ENCODE measurements at places on chromosomes 4 and X.

DNA sequence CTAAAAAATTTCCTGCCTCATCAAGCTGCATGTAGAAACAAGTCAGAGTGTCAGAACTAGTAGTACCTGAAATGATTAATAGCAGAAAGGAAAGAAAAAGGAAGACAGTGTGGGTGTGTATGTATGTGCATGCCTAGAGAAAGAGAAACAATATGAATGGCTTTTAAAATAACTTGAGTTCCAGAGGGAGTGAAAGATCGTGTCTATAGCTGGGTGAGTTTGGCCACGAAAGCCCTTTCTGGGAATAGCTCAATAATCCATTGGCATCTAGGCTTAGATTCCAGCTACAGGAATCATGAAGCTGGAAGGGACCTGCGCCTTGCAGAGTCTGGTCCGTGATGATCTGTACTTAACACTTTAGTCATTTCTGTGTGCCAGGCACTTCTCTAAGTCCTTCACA is 195.6 kb downstream of the RAPGEF2 start:
- DNase-seq = peak; percentile 41

DNA sequence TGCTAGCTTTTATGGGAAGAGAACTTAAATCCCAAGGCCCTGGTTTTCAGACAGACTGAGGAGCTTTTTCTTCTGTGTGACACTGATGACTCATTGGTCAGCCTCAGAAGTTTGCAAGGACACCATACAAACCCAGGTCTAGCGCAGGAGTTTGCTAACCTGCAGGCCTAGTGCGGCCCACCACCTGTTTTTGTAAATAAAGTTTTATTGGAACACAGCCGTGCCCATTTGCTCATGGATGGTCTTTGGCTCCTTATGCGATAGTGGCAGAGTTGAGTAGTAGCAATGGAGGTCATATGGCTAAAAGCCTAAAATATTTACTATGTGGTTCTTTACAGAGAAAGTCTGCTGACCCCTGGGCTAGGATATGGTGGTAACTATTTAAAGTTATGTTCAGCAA is 98.3 kb downstream of the STOX2 start:
- DNase-seq = no peak

GRCh38 chr4:9942139-9942538 is 79.2 kb downstream of the SLC2A9 start:
- no peak for DNase-seq

DNA sequence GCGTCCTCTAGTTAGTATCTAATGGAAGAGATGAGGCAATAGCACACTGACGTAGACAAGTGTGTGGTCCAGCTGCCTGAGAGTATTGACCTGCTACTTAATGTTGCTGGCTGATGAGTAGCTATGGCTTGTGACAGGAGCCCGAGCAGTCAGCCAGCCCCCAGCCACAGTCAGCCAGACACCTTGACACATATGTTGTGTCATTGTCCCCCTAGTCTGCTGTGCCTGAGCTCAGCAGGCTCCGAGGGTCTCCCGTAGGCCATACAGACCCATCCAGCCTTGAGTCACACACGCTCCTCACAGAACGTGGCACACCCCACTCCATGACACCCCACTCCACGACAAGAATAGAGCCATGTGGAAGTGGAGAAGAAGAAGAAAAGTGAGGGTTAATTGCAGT is 362.1 kb downstream of the UNC5C start:
- DNase-seq = no peak

GRCh38 chrX:22746081-22746480 is 253.7 kb upstream of the DDX53 start:
- DNase-seq = no peak

DNA sequence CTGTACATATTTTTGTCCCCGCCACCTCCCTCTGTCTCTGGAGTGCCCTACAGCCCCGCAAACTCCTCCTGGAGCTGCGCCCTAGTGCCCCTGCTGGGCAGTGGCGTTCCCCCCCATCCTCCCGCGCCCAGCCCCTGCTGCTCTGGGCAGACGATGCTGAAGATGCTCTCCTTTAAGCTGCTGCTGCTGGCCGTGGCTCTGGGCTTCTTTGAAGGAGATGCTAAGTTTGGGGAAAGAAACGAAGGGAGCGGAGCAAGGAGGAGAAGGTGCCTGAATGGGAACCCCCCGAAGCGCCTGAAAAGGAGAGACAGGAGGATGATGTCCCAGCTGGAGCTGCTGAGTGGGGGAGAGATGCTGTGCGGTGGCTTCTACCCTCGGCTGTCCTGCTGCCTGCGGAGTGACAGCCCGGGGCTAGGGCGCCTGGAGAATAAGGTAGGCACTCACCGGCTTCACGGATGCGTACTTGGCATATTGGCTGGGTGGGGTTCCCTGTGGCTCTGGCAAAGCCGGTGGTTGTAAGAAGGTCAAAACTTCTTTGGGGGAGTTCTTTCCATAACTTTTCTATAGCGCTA is 653 bp downstream of the HHIP start:
- DNase-seq = no peak

- DNase-seq = no peak
Observed at GRCh38 chrX:100409610-100410590, at the start of gene PCDH19. PCDH19 (minus strand) TSS chrX:100410273; CDS start chrX:100408597, 1,676 bp downstream.

GRCh38 chr4:130146773-130147172 is 1050.8 kb downstream of the C4orf33 start:
- DNase-seq = no peak

DNA sequence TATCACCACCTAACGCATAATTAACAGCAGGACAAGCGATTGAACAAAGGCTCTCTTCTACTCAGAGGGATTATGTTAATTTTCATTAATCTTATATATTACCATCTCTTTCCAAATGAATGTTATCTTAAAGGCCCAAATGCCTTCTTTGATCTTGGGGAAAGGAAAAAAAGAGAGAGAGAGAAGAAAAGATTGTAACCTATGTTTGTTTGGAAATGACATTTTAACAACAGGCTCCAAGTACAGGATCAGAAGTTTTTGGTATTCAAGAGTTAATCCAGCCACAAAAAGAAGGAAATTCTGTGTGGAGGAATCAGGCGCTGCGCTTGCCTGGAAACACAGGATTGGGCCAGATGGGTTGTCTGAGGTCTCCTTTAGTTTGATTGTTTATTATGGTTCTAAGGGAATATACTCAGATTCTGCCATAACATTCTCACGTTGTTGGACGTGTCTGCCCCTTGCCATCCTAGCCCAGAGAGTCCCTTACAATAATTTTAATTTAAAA is 100.7 kb upstream of the STX18 start:
- DNase-seq = no peak

DNA sequence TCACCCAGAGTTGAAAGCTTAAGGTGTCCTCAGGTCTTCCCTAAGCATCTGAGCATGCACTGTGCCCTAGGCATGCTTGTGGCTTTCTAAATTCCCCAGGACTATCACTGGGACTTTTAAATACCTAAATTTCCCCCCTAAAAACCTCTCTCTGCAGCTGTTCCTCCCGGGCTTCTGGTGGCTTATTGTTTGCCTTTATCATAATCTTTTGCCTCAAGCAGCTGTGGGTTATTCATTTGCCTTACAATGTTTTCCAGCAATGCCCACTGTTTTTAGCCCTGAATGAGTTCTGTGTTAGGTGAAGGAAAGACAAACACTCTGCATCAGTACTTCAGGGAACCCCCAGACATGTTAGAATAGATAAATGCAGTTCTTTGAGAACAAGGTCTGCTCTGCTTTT is 455.0 kb downstream of the ZIC3 start:
- no peak for DNase-seq

- no peak for DNase-seq
Observed at GRCh38 chr4:95833711-95834194, 6.1 kb upstream of the PDHA2 start.

DNA sequence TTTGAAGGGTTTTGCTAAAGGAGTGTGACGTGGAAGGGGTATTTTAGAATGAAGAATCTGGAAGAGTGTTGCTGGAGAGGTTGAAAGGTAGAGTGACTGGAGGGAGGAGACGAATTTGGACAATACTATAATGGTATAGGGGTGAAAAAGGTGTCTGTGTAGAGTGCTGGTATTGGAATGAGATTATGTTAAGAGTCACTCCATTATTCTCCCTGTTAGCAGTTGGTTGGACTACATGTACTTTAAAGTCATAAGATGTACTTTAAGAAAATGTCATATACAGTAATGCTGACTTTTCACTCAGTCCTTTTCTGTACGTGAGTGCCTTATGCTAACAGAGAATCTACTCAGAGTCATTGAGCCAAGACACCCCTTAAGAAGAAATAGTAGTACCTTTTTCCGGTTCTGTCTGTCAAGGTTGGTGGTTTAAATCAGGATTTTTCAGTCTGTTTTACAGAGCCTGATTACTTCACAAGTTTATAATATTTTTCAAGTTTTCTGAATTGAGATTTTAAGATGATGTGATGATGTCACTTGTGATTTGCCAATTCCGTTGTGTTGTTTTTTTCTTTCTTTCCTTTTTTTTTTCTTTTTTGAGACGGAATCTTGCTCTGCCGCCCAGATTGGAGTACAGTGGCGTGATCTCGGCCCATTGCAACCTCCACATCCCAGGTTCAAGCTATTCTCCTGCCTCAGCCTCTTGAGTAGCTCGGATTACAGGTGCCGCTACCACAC is 56.6 kb downstream of the WWC2 start:
- DNase-seq = no peak

DNA sequence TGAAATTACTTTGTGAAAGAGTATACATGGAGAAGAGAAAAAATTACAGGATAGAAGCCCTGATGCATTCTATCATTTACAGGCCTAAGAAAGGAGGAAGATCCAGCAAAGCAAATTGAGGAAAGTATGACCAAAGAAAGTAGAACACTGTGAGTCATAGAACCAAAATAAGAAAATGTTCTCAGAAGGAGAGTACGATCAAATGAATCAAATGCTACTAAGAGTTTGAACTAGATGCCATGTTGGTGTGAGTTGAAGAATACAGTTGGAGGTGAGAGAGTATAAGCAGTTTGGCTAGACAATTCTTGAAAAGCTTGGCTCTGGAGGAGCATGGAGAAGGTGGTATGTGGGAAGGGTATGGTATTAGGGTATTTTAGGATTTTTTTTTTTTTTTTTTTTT is 161.8 kb downstream of the RPA4 start:
- no peak for DNase-seq

DNA sequence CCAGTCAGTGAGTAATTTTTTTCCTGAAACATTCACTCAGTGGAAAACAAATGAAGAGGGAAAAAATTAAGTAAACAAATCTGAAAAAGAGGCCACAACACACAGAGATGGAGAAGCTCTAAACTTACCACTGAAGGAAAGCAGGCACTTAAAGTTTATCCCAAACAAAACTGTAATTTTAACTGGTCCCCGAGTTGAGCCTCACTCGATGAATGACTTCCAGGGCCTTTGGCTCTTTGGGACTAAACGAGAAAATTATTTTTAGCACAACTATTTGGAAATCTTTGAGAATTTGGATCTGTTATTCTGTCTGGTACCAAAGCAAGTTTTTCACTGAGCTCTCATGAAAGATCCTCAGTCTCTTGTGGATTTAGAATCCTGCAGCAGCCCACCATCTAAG is at the start of gene C1QTNF7:
C1QTNF7 (plus strand) TSS at position 333 of the 400 bp plus-strand sequence. CDS start 7,711 bp downstream, outside the sequence.
- DNase-seq = no peak

DNA sequence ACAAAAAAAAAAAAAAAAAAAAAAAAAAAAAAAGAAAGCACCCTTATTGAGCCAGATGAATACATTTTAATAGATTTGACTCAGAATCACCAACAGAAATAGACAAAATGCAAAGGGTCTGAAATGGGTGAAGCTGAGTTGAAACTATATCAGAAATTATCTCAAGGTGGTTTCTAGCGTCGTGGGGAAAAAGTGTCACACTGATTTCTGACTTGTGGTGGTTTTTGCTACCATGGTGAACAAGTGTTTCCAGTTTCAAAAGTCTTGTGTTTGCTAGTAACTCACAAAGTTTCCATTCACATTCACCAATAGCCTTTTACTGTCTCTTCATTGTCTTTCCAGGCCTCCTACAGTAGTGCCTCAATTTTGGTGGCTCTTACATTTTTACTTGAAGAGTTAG is 135.5 kb downstream of the ARHGAP24 start:
- DNase-seq = no peak

DNA sequence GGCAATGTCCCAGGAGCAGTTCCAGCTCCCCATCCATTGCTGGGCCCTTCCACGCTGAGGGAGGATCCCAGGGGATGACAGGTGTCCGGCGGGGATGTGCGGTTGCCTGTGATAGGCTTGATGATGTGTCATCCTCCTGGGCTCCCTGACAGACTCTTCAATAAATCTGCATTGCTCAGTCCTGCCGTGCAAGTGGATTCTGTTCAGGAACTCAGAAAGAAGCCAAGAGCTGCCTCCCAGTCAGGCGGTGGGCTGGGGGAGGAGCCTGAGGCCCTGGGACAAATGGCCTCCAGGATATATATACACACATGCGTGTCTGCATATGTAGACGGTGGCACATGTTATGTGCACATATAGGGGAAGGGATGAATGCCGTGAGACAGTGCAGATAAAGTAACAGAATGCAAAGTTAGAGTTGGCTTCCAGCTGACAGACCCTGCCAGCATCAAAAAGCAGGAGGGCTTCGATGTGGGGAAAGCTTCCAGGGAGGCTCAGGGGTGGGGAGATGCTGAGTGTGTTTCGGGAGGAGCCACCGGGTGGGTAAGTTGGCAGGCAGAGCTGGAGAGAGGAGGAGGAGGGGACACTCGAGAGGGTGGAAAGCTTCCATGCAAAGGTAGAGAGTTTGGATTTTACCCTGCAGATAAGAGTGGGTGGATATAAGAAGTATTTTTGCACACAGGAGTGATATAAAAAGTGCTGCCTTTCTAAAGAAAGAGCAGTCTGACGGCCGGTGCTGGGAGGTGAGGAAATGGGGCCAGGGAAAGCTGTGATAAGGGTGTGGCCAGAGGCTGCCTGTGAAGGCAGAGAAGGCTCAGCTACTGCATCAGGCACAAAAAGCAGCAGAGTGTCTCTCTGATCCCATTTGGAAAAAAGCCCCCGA is 28.5 kb upstream of the CRMP1 start:
- no peak for DNase-seq

DNA sequence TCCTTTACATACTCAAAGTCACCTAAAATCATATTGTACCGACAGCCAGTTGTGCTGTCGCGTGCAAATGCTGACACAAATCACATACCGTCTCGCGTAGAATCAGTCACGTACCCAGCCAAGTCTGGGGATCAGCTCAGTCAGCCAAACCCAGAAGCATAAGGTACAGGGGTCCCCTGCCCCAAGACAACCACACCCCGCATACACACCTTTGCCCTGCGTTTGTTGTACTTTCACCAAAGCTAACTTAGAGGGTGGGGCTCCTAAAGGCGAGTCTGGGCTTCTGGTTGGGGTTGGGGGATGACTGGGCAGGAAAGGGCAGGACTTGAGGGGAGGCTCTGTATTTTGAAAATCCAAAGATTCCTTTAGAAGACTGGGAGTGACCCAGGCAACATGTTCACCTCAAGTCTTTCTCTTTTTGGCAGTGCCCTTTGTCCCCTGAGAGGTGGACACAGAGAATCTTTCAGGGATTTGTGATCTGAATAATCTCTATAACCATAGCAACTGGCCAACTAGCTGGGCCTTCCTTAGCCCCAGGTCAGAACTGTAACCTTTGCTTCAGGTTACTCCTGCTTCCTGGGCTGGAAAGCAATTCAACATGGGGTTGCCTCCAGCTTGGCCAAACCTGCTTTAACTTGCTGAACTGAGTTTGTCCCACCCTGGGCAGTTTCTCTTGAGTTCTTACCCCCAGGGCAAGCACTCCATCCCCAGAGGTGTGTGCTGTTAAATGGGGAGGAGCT is 992 bp downstream of the GDPD2 start:
- no peak for DNase-seq

Measured in AG09309 (cell line).